ENCODE measurements at places on chromosomes 5 and 9. TPM values are rescaled to one million over a fixed set of nuclear protein-coding genes. Genes with fewer than 3 reads are reported as not detected.
A peak's percentile ranks its signal among the peaks of the same experiment; 100 is the strongest.

- no peak for DNase-seq
Observed at GRCh38 chr5:172827841-172828240, 6.2 kb upstream of the ERGIC1 start.

- no peak for DNase-seq
Observed at GRCh38 chr9:134768709-134769351, 111.8 kb upstream of the FCN2 start.

- DNase-seq: no peak
Observed at GRCh38 chr9:77807281-77807683, 159.2 kb upstream of the GNA14 start.

The ST8SIA4 gene
- total RNA-seq: 36.2 TPM

- DNase-seq: no peak
Observed at GRCh38 chr9:73168298-73168934, 16.8 kb downstream of the ANXA1 start.

The APBA1 gene
- total RNA-seq: 42.3 TPM

The TMEM252 gene
- total RNA-seq: not detected

DNA sequence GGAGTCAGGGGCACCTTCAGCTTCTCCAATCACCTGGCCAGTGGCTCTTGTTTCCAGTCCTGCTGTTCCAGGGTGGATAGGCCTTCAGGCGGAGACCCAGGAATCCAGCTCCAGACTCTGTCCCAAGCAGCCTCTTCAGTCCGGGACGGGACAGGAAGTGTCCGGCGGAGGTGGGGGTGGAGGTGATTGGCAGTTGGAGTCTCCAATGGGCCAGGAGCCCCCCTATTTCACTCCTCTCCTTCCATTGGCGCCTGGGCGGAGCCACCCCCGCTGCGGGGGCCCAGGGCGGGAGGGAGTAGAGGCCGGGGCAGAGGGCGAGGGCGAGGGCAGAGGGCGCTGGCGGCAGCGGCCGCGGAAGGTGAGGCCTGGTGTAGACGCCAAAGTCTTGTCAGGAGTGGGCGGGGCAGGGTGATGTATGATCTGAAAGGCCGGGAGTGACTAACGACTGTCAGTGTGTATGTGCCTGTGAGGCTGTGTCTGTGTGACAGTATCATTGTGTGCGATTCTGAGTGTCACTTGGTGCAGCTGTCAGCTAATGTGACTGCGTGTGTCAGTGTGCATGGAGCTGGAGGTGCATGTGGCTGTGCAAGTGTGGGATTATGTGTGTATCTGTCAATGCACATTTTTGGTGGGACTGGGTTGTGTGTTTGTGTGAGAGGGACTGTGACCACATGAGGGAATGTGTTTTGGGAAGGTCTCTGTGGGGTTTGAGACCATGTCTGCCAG is at the start of gene IL11RA:
TSS of gene IL11RA (plus strand) at position 310 of the 726 bp plus-strand sequence. CDS start 3,033 bp downstream, outside the sequence.
- DNase-seq: peak; percentile 56

DNA sequence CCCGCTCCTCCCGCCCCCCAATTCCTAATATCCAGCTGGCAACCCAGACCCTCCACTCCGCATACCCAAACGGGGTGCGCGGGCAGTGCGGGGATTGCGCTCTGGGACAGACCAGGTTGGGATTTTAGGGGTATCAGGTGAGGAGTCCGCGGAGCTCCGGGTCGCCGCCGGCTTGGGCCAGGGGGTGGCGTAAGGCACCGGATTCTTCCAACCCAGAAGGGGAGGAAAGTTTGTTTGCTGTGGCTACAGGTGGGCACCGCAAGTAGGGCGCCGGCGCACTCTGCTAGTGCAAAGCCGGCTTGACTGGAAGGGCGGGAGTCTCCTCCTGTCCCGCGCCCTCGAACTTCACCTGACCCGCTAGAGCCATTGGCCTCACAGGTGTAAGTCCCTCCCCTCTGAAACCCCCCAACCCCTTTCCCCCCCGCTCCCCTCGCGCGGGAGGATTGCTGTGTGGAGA is 709 bp downstream of the IQGAP2 start:
- DNase-seq: no peak

DNA sequence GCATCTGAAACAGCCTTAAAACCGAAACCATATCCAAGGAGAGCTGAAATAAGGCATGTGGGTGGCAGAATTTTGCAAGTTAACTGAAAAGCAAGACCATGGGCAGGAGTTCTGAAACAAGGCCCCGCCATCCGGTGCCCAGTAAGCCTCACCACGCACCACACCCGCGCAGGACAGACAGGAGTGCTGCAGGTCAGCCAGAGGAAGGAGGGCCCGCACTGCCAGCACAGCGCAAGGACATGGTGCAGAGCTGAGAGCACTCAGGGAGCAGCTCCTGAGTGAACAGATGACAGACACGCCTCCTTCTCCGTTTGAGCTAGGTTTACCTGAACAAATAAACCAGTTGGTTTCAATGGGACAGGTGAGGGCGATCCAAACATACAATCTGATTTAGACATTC is 16.5 kb upstream of the ISCA1 start:
- no peak for DNase-seq

The PCDHGA3 gene
- total RNA-seq: 11.8 TPM

DNA sequence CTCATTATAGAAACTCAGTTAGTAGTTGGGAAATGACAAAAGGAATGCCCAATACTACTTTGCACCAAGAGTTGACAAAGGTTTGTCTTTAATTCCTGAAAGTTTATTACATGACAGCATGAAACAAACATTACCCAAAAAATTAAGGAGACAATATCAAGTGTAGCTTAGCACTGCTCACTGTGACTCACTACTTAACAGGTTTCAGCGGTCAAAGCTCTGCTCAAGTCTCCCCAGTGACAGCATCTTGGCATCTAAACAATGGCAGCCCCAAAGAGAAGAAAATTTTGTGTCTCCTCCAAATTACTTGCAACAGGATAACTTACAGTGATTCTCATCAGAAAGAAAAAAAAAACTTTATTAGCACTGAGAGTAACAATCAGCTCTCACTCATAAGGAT is 1030.2 kb downstream of the EFNA5 start:
- DNase-seq: no peak

DNA sequence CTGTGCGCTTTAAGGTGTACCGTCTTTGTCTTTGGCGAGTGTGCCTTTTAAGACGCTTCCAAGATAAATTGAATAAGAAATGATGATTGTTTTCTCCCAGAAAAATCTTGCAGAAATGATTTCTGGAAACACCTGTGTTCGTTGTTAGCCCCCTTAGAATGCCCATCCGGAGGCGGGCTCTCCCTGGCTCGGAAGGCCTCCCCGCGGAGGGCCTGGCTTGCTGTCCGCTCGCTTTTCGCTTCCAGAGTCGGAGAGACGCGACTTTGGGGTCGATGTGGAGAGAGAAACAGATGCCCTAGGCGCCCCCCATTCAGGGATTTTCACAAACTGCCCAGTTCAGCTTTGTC is 23.9 kb downstream of the LECT2 start:
- no peak for DNase-seq

The TLE4 gene
- 27.3 TPM for total RNA-seq

The NKD2 gene
- total RNA-seq: 8.0 TPM

The LCN9 gene
- total RNA-seq: not detected

The MARCOL gene
- total RNA-seq: not detected

The PHYHD1 gene
- total RNA-seq: 1.1 TPM

DNA sequence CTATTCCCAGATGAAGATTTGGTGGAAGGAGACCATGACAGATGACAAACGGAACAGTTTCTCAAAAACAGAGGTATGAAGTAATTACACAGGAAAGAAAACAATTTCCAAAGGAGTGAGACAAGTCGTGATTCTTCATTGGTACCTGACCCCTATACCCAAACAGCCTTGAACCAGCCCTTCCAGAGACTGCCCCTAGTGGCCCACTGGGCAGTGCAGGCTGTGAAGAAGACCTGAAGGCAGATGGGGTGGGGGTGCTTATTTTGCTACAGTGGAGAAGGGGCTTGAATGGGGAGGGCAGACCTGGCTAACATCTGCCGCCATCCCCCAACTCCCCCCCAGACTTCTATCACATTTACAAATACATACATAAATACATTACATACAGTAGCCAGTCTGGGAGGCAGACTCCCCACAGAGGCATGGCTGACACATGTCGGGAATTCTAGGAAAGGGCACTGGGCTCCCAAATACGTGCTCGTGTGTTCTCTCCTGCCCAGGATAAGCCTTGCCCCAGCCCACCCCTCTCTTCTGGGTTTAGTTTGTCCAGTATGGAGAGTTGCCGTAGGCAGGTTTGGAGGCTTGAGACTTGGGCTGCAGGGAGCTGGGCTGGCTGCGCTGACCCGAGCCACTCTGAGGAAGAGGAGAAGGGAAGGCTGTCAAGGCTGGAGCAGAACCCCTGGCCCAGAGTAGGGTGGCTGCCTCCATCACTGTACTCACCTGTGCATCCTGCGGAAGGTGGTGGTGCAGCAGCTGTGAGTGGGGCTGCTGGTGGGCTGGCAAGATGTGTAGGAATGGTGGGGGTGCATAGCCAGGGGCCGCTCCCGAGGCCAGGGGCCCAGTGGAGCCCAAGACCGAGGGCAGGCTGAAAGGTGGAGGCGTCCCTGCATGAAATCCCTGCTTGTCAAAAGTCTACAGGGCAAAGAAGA is 105.3 kb downstream of the UBE2R2 start:
- no peak for DNase-seq

The PPP3R2 gene
- total RNA-seq: 0.45 TPM

GRCh38 chr9:36902861-36903524 is 131.1 kb downstream of the PAX5 start:
- DNase-seq: no peak

The RGS7BP gene
- total RNA-seq: 16.2 TPM
